ENCODE measurements at places on chromosomes 4 and X.

GRCh38 chr4:84031401-84031800 is 467.7 kb downstream of the NKX6-1 start:
- DNase-seq: no peak

GRCh38 chrX:154019061-154019621 is 561 bp downstream of the IRAK1 start:
- no peak for DNase-seq

DNA sequence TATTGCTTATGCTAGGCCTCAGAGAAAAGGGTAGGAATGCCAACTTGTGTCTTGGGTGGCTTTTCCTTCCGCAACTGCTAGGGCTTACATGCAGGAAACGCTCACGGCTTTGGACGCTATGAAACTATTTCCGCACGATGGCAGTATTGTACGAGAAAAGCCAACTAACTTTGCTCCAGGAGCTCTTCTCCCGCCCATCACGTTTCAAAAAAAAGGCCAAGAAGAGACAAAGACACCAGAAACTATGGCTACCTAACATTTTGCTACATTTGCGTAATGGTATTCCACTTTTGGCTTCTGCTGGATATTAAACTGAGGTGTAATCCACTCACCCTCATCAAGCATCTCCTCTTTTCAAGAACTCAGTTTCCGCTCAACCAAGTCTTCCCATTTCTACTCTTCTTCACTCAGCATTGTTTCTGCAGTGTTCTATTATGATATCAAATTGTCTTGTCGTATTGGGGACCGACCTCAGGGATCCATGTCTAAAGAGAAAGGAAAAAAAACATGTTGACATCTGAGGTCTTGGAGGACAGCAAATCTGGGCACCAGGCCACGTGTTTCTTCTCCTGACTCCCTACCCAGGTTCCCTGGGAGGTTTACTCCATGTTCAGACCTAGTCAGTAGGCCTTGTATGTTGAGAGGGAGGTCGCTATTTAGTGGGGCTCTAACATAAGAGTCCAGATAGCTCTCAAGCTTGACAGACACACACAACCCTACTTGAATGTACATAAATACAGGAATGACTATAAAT is 239.4 kb upstream of the STK26 start:
- DNase-seq: no peak

GRCh38 chr4:167000141-167000852 is 234.0 kb downstream of the SPOCK3 start:
- DNase-seq: no peak

DNA sequence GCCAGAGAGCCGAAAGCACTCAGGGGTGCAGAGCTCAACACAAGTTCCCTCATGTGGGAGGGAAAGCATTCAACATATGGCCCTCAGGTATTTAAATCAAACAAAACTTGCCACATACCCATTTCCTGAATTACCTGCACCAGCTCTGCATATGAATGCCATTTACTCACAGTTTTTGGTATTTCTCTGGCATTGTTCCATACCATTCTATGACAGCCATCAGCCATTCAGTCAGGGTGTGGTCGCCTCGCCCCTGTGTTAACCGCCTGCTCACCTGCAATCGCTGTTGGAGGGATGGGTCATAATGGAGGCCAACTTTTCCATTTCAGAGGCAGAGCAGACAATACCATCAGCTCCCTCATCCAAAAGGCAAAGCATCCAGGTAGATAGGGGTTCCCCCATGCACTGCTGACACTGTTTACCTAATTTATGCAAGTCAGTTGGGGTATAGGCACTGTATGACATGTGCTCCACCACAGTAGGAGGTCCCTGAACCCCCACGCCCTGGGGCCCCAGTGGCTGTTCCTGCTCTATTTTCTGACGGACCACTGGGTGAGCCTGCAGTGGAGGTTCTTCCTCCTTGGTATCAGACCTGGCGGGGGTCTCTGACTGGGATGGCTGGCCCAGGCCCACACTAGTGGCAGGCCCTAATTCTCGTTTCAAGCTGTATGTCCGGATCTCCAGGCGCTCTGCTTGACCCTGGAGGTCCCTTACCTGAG is 227.1 kb downstream of the ADGRL3 start:
- DNase-seq: no peak

DNA sequence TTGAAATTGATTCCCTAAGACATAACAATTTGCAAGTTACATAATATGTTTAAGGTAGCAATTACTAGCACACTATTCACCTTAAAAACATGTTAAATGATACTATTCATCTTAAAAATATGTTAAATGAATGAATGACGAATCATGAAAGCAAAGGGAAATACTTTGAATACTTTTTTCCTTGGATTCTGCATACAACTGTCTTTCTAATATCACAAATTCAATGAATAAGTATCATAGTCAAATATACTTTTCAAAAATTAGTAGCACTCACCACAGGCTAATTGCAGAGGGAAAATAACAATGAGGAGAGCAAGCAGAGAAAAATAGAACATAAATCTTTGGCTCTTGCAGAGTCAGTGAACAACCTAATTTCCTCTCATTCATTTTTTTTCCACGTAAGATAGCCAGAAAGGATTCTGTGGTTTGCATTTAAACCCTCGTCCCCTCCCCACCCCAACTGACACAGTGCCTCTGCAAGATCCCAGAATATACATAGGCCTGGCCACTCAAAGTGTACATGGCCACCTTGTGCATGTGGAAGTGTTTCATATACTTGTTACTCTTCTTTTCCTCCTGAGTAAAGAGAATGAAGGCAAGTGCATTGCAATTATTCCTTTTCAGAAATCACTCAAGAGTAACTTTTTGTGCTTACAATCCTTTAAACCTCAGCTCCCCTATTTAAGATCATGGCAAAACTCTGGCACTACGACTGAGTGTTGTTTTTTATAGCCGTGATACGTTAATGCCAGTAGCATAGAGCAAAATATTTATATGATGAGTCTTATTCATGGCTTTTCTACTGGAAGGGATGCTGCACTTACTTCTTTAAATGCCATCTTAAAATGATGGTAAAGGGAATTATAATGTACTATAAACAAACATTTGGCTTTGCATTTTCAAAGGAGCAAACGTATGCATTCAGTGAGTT is 236.4 kb downstream of the PDGFC start:
- no peak for DNase-seq

- DNase-seq: no peak
Observed at GRCh38 chr4:174210952-174211490, 72.4 kb downstream of the FBXO8 start.

DNA sequence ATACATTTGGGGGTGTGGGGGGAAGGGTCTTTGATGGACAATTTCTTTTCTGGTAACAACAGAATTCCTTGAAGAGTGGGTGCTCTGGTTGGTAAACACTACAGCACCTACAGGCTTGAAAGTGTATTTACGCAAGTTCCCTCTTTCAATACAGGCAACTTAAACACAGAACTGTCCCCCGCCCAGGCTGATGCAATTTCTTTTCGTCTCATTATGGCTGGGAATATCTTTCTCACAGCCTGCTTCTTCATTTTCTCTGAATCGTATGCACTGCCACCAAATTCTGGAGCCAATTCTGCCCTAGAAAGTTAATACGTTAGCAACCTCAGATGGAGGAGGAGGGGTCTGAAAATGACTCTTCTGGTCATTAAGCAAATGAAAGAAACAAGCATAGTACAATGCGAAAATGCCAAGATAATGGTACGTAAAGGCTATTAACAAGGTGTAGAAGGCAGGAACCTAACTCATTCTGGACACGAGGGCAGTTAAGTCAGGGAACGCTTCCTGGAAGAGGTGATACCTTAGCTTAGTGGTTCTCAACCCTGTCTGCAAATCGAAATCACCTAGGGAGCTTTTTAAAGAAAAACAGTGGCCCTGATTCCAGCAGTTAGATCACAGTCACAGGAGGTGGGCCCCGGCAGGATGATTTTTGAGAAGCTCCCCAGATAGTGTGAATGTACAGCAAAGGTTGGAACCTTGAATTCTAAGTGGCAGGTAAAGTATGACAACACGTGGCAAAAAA is 1.0 kb downstream of the AGA start:
- no peak for DNase-seq

- DNase-seq: no peak
Observed at GRCh38 chr4:85644061-85644460, 169.1 kb downstream of the ARHGAP24 start.

GRCh38 chr4:19575924-19576323 is 675.8 kb upstream of the SLIT2 start:
- DNase-seq: no peak

DNA sequence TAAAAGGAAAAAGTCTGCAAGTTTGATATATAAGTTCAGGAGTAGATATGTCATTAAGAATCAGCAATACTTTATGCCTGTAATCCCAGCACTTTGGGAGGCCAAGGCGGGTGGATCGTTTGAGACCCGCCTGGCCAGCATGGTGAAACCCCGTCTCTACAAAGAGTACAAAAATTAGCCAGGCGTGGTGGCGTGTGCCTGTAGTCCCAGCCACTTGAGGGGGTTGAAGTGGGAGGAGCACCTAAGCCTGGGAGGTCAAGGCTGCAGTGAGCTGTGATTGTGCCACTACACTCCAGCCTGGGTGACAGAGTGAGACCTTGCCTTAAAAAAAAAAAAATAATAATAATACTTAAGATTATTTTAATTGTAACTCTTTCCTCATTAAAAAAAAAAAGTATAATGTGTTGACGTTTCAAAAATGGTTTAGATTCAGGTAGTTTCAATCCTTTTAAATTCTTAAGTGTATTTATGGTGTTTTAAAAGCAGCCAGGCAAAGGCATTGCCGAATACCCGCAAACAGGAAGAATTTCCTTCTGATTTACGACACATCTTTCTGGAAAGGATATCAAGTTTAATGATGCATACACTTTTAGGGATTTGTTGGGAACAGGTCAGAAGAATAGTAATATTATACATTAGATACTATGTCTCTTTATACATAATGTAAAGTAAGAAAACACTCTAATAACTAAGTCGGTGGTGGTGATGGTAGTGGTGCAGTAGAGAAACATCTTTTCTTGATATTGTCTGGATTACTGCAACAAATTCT is 80.9 kb downstream of the KDM6A start:
- DNase-seq: no peak

GRCh38 chrX:39491548-39492297 is 606.0 kb downstream of the BCOR start:
- DNase-seq: no peak

GRCh38 chrX:23788946-23789345 is 6.0 kb downstream of the SAT1 start:
- no peak for DNase-seq

GRCh38 chr4:105194328-105195231 is 47.9 kb downstream of the TET2 start:
- DNase-seq: no peak

- no peak for DNase-seq
Observed at GRCh38 chrX:110394651-110395050, 36.0 kb downstream of the RTL9 start.

DNA sequence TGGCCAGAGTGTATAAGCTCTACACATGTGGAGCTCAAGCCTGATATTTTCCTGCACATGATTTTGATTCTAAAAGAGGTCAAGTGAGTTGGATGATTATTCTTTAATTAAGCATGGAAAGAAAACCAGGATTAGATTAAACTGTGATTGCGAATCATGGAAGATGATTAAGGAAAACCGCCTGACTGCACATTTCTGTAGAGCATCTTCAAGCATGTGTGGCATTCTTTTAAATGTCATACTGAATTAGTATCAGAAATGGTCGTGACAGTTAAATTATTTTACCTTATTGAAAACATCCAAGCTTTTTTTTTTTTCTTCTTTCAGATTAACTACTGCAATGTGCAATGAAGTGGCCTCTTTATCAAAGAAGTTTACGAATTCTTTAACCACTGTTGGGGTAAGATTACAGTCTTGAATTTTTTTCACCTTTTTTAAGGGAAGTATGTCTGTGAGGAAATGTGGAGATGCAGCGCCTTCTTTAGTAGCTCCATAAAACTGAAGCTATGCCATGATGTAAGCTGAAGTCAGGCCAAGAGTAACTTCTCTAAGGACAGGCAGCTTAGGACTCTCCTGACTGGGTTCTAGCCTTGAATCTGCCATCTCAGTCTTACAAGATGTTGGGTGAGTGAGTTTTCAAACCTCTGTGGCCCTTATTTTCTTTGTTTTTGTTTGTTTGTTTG is 67.9 kb downstream of the FAM114A1 start:
- no peak for DNase-seq

GRCh38 chr4:89213382-89213701 is 94.3 kb downstream of the GPRIN3 start:
- DNase-seq: no peak

DNA sequence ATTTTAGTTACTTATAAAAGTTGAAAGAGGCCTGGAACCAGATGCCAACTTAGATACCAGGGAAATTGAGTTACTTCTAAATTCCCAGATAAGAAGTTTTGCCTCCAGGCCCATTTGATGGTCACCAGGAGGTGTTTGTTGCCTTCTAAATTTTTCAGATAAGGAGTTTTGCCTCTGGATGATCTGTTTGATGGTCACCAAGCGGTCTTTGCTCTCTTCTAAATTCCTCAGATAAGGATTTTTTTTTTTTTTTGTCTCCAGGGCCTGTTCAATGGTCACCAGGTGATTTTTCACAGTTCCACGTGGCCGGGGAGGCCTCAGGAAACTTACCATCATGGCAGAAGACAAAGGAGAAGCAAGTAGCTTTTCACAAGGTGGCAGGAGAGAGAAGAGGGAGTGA is 66.5 kb downstream of the FAM9B start:
- no peak for DNase-seq

DNA sequence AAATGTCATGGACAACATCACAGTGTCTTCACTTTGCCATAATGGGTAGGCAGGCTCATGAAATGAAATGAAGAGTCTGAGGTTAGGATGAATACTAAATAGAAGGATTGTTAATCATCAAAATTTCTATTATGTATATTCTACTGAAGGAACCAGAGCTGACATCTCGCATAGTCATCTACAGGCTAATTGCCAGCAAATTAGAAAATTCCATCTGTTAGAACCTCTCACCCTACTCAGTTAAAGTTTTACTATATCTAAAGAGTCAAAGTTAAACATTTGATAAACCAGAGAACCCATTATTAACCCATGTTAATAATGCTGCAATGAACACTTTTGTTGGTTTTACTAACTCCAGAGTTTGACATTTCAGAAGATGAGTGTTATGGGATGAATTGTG is 114.6 kb downstream of the ARHGAP6 start:
- DNase-seq: no peak

DNA sequence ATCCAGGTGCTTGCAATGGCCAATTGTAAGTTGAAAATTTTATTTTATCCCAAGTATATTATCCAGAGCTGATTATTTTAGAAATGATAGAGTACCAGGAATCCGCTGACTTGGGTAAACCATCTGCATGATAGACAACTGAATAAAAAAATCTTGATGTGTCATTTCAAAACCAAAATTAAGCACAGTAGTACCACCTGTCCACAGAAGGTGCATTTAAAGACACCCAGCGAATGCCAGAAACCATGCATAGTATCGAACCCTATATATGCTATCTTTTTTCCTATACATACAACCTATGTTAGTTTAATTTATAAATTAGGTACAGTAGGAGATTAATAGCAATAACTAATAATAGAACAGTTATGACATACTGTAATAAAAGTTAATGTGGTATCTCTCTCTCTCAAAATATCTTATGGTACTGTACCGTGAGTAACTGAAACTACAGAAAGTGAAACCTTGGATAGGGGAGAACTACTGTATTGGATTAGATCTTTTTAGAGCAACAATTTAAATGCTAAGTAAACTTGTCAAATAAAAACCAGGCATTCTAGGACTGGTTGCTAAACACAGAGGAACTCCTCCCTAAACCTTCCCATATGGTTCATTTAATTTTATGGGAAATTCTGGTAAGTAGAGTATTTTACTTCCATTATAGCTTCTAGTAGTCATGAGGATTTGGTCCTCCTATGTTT is 6.2 kb downstream of the NEIL3 start:
- DNase-seq: no peak

GRCh38 chrX:94053575-94053974 is 379.6 kb downstream of the FAM133A start:
- no peak for DNase-seq

All from AG04449 (cell line).